ENCODE measurements at places on chromosomes 5 and 9.

GRCh38 chr5:149740866-149741459 lies 10.9 kb downstream of the PPARGC1B start:
- no peak for DNase-seq

- no peak for DNase-seq
Observed at GRCh38 chr9:124440786-124441185, 9.5 kb upstream of the ADGRD2 start.

DNA sequence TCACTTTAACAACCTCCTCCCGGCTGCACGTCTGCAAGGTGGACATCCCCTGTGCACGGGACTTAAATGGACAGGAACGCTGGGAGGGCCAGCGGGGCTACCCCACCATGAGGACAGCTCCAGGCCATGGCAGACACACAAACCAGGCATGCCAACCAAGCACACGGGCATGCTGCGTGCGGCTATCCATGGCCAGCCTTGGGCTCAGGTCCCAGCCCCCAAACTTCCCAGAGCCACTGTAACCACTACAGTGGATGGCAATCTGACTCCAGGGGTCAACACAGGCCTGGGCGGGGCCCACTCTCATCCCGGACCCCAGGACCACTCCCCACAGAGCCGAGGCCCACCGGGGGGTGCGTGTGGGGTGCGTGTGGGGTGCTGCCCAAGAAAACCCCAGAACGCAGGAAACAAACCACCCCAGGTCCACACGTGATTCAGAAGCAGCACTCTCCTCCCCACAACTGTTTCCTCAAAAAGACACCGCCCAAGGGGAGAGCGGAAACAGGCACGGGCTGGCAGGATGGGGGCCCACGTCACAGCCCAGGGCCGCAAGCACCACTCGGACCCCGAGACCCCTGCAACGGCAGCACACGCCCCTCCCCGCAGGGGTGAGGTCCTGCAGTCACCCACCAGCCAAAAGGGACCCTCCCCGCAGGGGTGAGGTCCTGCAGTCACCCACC lies 7.4 kb downstream of the SLC12A7 start:
- DNase-seq, result peak; percentile 76

DNA sequence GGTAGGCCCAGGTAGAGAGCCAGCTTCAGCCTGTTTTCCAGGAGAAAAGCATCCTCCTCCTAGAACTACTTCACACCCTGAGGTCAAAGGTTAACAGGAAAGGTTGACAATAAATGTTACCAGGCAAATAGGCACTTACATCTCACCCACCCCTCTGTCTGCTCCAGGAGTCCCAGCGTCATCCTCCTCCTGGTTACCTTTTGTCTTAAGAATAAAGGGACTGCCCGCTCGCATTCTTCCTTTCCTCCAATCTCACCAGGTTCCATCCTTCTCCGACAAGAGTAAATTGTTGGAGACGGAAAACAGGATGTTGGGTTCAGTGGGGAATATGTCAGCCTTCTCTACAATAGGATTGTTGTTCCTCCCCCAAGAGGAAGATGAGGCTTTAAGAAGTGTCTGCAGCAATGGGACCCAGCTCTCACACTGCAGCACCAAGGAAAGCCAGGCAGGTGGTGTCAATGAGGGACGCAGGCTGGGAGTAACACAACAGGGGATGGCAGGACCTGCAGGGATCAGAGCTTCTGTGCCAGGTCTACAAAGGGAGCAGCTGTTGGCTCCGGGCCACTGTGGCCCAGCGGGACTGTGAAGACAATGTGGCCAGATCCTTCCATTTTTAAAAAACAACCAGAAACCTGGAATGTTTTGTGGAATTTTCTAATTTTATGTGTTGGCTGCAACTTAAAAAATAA lies 29.0 kb downstream of the FAT2 start:
- DNase-seq, result no peak

GRCh38 chr5:143771189-143771588 lies 40.8 kb upstream of the HMHB1 start:
- DNase-seq, result no peak

GRCh38 chr9:122221183-122221811 lies 7.5 kb downstream of the LHX6 start:
- peak; percentile 25 for DNase-seq

DNA sequence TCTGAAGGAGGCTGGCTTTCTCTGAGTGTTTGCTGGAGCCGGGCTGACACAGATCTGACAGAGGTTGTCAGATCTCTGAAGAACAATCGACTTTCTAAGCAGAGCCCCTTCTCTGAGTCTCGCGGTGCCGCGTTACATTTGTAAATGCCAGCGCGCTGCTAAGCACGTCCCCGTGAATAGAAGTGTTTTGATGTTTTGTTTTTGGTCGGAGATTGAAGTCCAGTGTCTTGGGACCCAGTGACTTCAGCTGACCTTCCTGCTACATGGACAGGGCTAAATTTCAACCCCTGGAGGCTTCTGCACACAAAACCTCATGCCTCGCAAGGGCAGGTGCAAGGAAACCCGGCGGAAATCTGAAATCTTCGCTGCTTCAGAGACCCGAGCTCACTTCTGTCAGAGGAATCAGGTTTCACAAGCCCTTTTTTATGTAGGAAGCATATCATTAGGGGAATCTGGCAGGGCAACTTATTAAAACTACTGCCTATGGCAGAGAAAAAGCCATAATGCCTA lies 27.2 kb downstream of the NEUROG1 start:
- DNase-seq, result no peak

- no peak for DNase-seq
Observed at GRCh38 chr9:137764981-137765380, 112.6 kb upstream of the CACNA1B start.

- DNase-seq, result no peak
Observed at GRCh38 chr9:72681283-72681630, 159.8 kb downstream of the TMC1 start.

DNA sequence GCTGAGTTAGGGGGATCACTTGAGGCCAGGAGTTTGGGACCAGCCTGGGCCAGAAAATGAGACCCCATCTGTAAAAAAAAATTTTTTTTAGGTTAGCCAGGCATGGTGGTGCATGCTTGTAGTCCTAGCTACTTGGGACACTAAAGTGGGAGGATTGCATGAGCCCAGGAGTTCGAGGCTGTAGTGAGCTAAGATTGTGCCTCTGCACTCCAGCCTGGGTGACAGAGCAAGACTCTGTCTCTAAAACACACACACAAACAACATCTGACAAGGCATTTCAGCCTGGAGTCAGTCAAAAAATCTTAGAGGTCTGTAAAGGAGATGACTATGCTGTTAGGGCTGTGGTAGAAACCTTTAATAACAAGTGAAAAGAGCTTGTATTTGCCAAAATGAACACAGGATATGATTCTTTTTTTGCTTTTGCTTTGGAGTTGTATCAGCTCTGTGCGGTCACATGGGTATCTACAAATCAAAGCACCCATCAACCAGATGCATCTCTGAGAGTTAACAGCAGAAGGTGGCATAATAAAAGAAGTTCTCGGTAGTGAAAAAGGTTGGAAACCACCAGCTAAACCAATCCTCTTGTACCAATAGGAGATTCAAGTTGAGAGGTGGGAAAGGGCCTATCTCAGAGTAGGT lies 3.6 kb upstream of the PSMD5 start:
- DNase-seq, result no peak

GRCh38 chr5:173907686-173908371 lies 19.7 kb downstream of the CPEB4 start:
- no peak for DNase-seq

DNA sequence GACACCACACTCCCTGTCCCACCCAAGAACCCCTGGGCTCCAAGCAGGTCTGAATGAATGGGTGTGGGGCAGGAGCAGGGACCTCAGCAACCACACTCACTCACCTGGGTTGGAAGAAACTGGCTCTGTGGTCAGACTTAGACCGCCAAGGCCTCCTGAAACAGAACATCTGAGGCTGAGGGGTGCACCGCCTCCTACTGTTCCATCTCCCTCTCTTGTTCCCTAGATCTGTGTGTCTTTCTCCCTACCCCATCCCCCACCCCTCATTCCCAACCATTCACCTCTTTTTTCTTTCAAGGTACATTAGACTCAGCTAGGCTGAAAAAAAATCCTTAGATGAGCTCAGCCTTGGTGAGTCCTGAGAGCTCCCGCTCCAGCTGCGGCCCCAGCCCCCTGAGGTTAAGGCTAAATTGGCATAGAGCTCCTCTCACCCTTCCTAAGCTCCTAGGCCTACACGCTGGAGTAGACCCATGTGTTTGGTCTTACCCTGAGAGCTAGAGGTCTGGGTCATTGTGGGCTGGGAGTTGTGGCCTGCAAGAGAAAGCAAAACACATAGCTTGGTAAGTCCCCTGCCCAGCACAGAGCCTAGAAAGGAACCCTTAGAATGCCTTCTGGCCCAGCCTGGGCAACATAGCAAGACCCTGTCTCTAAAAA lies 4.8 kb downstream of the ECSCR start:
- no peak for DNase-seq

DNA sequence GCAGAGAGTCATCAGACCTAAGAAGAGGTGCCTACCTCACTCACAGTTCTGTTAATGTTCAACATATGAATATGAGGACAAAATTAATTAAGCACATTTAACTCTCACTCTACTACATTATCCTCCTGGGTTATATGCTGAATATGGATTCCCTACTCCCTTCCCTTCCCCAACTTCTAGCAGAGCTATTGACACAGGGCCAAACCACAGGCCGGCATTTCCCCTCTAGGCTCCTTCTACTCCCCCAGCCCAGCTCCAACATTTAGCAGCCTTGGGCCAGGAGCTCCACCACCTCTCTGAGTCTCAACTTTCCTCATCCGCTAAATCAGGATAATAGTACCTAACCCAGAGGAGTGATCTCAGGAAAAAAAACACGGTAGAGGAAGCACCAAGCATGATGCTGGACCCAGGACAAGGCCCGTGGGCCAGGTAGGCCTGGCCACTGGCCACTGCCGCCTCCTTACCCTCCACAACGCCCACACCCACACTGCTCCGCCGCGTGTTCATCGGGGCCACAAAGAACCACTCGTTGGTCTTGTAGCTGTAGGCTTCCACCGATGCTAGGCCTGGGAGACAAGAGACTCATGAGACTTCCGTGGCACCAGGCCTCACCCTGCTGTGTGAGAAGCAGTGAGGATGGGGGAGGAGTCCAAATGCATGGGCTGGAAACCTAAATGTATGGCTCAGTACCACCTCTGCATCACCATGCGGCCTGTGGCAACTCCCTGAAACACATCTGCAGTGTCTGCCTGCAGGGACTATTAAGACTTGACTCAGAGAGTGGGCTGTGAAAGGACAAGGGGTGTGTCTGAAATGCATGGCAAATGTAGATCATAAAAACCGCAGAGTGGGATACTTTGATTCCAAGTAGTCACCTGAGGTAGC lies 98.8 kb downstream of the KLHL3 start:
- no peak for DNase-seq

GRCh38 chr5:160366230-160366629 lies 4.2 kb downstream of the C1QTNF2 start:
- DNase-seq, result no peak

DNA sequence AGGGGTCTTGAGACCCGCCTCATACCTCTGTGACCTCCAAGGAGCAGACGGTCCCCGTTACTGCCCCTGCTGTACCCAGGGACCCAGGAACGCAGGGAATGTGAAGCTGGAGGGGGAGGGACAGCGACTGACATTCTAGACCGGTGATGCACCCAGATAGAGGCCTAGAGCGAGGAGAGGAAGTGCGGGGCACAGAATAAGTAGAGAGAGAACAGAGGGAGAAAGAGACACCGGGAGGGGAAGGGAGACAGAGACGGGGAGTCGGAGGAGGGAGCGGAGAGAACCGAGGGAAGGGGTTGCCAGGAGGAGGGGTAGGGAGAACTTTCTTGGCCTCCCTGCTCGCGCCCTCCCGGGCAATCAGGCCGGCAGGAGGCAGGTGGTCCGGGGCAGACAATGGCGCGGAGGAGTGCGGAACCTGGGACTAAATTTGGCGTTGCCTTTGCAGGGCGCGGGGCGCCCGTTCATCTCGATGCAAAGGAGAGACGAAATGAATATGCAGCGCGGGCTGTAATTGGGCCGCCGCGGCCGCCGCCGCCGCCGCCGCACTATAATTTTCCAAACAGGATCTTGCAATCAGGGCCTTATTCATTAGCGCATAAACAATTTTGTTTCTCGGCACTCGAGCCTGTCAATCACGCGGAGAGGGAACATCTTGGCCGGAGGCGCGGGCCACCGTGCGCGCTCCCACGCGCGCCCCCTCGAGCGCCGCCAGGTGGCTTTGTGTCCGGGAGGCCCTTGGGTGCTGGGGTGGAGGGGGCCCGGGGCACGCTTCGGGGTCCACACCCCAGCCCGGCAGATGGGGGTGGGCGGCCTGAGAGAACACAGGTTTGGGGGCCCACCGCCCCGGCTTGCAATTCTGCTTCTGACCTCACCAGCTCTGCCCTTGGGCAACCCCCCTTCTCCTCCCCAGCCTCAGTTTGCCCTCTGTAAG lies 33.0 kb downstream of the NDUFA8 start:
- no peak for DNase-seq

GRCh38 chr5:38554403-38554802 lies 2.0 kb downstream of the LIFR start:
- no peak for DNase-seq

DNA sequence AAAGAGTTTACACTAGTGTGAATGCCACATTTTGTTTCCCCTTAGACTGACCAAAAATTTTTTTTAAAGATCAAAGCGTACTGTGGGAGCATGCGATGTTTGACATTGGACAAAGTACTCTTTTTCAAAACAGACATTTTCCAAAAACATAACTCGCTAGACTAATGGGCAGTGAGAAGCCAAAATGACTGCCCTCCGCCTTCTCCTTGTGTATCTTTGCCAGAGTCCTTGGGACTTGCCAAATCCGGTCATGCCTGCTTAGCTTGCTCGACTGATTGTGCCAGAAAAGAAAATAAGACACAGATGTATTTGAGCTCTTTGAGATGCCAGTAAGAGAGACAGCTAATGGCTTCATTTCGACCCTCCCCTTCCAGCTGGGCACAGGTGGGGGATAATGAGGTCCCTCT lies 157.5 kb downstream of the MAPKAP1 start:
- DNase-seq, result no peak

GRCh38 chr5:84685121-84685894 lies 300.6 kb upstream of the EDIL3 start:
- DNase-seq, result no peak

DNA sequence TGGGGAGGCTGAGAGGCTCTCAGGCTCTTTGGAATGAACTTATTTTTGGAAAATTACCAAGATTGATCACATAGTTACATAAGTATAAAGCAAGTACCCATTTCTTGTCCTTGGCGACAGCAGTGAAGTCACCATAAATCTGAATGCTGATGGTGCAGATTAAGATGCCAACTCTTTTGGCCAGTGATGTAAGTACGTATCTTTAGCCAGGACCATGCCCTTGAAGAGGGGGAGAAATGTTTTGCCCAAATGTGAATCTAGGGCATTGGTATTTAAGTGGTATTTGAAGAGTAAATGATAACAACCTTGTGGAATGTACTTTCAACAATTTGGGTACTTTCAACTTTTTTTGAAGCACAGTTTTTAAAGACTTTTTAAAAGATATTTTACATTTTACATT lies 68.2 kb upstream of the RAD23B start:
- DNase-seq, result no peak

DNA sequence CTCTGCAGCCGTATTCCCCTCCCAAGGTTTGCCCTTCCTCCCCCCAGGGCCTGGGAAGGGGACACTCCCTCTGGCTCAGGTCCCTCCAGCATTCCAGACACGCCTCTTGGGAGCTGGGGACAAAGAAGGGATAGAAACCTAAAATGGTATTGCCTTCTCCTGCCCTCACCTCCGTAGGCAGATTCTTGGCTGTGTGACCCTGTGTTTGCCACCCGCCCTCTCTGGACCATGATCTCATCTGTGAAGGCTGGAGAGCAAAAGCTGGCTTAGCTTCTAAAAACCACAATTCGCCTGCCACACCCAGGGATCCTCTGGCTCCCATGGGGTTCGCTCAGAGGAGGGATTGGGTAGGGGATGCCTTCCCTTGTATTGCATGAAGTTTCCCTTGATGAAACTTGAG lies 7.7 kb downstream of the AQP3 start:
- DNase-seq, result no peak

GRCh38 chr5:62542720-62543119 lies 35.9 kb upstream of the LRRC70 start:
- DNase-seq, result no peak

Data from hematopoietic multipotent progenitor cell treated with erythropoietin and hydrocortisone succinate and interleukin-3 and kit ligand, for 8 days (in vitro differentiated cells).